Kidney glomerular epithelial cell (primary cell): ENCODE measurements at places on chromosomes 3 and 15.
A peak's percentile ranks its signal among the peaks of the same experiment; 100 is the strongest.

DNA sequence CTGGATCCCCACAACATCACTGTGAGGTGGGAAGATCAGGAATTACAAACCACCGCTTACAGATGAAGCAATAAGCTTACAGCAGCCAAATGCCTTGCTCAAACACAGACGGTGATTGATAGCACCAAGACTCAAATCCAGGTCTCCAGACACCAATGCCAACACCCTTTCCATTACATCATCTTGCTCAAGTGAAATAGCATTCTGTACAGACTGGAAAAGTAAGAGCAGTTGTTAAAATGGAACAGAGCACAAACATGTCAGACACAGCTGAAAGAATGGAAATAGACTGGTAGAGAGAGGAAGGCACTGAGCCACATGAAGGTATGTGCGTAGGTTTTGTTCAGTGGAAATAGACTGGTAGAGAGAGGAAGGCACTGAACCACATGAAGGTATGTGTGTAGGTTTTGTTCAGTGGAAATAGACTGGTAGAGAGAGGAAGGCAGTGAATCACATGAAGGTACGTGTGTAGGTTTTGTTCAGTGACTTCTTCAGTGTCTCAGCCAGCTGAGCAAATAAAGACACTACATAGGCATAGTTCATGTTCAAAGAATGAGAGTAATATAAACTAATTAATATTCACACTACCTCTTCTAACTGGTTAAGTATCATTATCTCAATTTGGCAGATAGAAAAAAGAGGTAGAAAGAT, 15.6 kb downstream of the CLDN1 start:
- DNase-seq, result no peak

- no peak for DNase-seq
Measured at GRCh38 chr3:13785351-13785750, 94.5 kb downstream of the WNT7A start.

- DNase-seq, result peak; percentile 81
Measured at GRCh38 chr3:169772305-169772896, 795 bp upstream of the MYNN start.

DNA sequence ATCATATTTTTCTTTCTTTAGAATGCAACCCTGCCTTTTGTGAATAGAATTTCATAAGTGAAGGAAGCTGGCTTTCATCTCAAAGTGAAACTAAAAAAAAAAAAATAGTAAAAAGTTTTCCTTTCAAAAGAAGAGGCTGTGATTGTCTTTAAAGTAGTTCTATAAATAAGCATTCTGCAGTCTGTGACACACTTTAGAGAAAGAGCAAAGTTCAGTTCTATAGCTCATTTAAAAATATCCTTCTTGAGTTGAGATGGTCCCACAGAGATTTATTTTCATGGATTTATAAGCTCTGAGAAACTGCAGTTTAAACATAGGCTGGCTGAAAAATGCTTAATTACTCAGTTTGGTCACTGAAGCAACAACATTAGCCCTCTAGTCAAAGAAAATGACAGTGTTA, 36.1 kb upstream of the CNTN6 start:
- no peak for DNase-seq

DNA sequence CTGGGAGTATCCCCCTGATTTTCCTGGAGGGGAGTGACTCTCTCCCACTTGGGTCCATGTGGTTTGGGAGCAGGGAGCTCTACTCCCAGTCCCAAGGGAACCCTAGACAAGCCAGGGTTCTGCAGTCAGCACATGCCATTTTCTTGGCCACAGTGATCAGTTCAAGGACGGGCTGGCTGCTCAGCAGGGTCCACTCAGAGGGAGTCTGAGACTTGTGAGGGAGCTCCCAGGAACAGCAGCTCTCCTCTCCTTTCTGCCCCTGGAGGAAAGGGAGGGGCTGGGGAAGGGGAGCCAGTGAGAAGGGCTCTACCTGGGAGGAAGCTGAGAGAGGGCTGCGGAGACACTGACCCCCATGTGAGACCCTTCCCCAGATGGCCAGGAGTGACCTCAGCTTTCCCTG, 29.1 kb upstream of the LMCD1 start:
- no peak for DNase-seq

DNA sequence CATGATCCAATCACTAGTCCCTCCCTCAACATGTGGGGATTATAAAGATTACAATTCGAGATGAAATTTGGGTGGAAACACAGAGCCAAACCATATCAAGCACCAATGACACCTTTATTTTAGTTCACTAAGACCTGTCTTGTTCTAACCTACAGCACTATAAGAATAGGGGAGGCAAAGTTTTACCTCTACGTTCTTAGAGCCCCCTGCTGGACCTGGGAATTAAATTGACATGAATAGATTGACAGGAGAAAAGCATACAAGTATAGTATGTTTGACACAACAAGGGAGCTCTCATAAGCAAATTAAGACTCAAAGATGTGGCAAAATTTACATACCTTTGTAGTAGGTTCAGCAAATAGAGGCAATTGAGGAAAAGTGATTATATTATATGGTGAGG, 974.4 kb upstream of the ALCAM start:
- no peak for DNase-seq

- DNase-seq, result no peak
Measured at GRCh38 chr3:114332342-114333179, 38.7 kb downstream of the TIGIT start.

DNA sequence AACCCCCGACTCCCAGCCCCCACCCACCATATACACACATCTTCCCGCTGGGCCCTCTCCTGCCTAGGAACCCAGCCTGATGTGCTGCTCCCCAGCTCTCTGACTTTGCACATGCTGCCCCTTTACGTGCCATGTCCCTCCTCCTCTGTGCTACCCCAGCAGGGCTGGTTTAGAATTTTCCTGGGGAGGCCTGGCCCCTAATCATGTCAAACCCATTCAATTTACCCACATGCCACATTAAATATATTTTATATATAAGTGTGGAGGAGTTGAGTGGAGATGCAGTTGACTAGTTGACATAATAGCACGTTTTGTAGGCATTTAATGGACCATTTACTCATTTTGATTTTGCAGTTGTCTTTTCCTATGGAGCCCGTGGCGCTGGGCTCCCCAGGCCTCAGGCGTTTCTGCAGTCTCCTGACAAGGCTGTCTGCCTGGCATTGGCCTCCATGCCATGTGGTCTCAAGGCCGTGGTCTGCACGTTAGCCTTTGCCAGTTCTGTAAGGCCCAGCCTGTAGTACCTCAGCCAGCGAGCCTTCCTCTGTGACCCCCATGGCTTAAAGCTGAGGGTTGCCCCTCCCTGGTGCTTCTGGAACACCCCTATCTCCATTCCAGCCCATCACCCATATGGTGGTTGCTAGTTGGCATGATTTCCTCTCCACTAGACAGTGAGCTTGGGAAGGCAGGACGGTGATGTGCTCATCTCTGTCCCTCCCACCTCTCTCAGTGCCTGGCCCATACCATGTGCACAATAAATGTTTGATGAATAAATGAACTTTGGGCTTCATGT, 155.8 kb downstream of the TLE3 start:
- DNase-seq, result no peak
